ENCODE measurements at places on chromosomes 5 and 9.

DNA sequence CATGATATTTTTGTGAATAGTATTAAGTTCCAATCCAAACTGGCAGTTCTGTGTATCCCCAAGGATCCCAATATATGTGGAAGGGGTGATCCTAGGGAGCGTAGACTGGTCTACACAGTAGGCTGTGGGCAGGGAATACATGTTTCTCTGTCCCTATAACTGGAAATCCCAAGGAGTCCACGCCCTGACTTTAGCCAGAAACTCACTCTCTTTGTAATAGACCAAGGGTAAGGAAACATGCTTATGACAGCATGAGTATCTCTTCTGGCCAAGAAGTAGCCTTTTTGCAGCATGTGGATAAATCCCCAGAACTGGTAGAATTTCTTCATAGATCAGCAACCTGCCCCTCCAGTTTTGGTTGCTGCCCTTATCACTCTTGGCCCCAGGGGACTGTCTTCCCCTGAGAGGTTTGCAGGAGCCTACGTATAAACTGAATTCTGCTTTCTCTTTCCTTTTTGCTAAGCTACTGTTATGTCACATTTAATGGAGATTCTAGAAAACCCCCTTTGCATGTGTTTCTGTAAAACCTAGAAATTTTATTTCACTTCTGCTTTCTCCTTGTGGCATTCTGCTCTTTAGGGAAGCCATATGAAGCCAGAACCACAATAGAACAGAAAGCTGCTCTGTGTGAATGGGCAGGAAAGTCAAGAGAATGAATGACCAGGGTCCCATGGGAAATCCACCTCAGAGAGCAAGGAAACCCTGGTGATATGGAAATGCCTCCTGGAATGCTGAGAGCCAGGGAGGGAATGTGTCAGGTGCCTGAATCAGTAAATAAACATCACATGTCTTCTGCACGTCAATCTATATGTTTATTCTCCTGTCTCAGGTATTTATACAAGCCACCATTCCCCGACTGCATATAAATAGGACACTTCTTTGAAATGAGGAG lies 3.5 kb downstream of the IFNA2 start:
- no peak for DNase-seq
- H3K36me3 ChIP-seq, result no peaks in the 10 kb centered on the region
- no peaks in the 10 kb centered on the region for H3K4me1 ChIP-seq
- no peak overlapping the region for H3K27ac ChIP-seq

DNA sequence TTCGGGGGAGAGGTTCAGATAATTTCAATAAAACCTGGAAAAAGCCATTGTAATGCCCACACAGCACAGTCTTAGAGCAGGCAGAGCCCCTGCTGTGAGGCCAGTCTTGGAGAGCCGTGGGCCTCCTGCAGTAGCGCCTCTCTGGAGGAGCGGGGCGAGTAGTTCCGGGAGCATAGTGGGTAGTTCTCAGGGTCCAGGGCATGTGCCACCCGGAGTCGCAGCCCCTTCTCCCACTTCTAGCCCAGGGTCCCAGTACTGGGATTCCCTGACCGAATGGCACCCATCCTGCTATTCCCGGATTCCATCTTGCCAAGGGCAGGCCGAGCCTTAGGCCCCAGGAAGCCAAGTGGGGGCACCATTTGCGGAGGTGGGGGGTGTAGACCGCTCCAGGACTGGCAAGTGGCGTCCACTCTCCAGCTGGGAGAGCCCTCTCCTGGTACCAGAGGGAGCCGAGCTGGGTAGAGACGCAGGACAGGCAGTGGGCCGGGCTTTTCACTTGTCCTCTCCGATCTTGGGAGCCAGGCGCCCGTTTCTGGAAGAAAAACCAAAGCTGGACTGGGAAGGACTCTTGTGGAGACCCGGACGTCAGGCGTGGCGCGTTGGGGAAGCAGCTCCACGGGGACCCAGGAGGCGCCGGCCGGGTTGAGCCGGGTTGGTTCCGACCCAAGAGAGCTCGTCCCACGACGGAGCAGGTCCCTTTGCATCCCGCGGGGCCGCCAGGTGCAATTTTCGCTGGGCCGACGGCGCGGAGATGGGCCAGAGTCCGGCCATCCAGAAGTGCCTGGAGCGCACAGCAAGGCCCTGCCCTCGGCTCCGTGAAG lies 12.1 kb downstream of the PROP1 start:
- DNase-seq, result no peak
- H3K36me3 ChIP-seq, result no peaks in the 10 kb centered on the region
- no peaks in the 10 kb centered on the region for H3K4me1 ChIP-seq

- no peaks in the 10 kb centered on the region for H3K4me1 ChIP-seq
- H3K27me3 ChIP-seq, result no peaks in the 10 kb centered on the region
- H3K27ac ChIP-seq, result peak overlapping the region; percentile 14
- DNase-seq, result no peak
- H3K4me3 ChIP-seq, result no peak overlapping the region
These were observed 5.8 kb upstream of the ST6GALNAC6 start for GRCh38 chr9:127905004-127905728.

DNA sequence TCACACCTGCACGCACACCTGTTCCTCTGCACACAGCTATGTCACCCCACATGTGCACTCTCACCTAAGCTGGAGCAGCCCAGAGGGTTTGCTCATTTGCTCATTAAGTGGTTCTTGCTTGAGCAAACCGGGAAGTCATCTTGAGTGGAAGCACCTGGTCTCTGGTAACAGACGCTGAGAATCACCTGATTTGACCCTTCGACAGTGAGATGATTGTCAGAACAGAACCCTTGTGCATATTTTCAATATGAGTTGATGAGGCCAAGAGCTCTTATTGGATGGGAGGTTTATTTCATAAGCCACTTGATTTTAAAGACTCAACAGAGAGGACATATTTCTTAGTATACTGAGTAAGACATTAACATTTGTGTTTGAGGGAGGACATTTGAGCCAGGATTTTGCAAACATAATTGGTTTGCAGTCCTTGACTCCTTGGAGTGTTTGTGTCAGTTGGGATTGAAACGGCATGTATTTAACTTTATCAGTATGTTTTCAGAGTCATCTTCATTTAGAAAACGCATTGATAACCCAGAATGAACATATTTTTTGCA lies 22.1 kb upstream of the LPCAT1 start:
- no peak overlapping the region for H3K4me3 ChIP-seq
- H3K36me3 ChIP-seq, result no peaks in the 10 kb centered on the region
- no peak overlapping the region for H3K27ac ChIP-seq
- peak; percentile 20 for DNase-seq
- no peaks in the 10 kb centered on the region for H3K27me3 ChIP-seq

GRCh38 chr9:9998491-9999287 lies 614.1 kb downstream of the PTPRD start:
- no peaks in the 10 kb centered on the region for H3K36me3 ChIP-seq
- no peak overlapping the region for H3K27ac ChIP-seq
- H3K27me3 ChIP-seq, result no peaks in the 10 kb centered on the region
- no peak overlapping the region for H3K4me3 ChIP-seq
- no peaks in the 10 kb centered on the region for H3K4me1 ChIP-seq

DNA sequence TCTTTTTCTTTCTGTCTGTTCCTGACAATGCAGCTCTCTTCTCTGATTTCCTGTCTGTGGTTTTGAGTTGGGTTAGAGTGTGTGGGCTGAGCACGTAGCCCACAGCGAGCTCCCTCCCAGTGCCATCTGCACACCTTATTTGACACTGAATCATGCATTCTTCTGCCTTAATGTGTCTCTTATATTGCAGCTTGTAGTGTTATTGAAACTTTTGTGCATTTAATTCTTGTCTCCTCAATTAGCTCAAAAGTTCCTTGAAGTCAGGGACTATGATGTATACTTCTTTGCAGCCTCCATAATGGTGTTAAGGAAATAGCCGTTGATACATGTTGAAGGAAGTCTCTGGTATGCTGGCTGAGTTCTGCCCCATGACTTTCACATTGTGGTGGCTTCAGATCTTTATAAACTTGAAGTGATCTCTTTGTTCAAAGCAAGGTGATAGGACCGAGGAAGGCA lies 576.2 kb upstream of the CLINT1 start:
- H3K36me3 ChIP-seq, result no peaks in the 10 kb centered on the region
- no peak overlapping the region for H3K27ac ChIP-seq
- H3K4me3 ChIP-seq, result no peak overlapping the region
- no peaks in the 10 kb centered on the region for H3K4me1 ChIP-seq
- no peak for DNase-seq

GRCh38 chr5:148416416-148416815 lies 32.7 kb downstream of the FBXO38 start:
- DNase-seq, result no peak
- H3K27ac ChIP-seq, result no peak overlapping the region
- no peaks in the 10 kb centered on the region for H3K36me3 ChIP-seq

GRCh38 chr5:135973323-135974020 lies 18.7 kb upstream of the LECT2 start:
- H3K27ac ChIP-seq, result no peak overlapping the region
- no peak overlapping the region for H3K4me3 ChIP-seq
- no peaks in the 10 kb centered on the region for H3K27me3 ChIP-seq
- H3K36me3 ChIP-seq, result no peaks in the 10 kb centered on the region

- no peaks in the 10 kb centered on the region for H3K27me3 ChIP-seq
- no peak for DNase-seq
- no peak overlapping the region for H3K27ac ChIP-seq
- H3K4me1 ChIP-seq, result peaks cover 2% of the 10 kb centered on the region
- H3K36me3 ChIP-seq, result no peaks in the 10 kb centered on the region
- no peak overlapping the region for H3K4me3 ChIP-seq
These were observed 644.8 kb downstream of the EFNA5 start for GRCh38 chr5:107025712-107026497.
